ENCODE measurements at places on chromosomes 3 and 15. TPM values are rescaled to one million over a fixed set of nuclear protein-coding genes. Genes with fewer than 3 reads are reported as not detected.

GRCh38 chr3:61201071-61201470 lies 50.2 kb downstream of the FHIT start:
- H3K27me3 ChIP-seq: no peaks in the 10 kb centered on the region
- no peak for DNase-seq
- H3K4me1 ChIP-seq: no peaks in the 10 kb centered on the region
- H3K36me3 ChIP-seq: peaks cover 2% of the 10 kb centered on the region
- no peak overlapping the region for H3K27ac ChIP-seq

DNA sequence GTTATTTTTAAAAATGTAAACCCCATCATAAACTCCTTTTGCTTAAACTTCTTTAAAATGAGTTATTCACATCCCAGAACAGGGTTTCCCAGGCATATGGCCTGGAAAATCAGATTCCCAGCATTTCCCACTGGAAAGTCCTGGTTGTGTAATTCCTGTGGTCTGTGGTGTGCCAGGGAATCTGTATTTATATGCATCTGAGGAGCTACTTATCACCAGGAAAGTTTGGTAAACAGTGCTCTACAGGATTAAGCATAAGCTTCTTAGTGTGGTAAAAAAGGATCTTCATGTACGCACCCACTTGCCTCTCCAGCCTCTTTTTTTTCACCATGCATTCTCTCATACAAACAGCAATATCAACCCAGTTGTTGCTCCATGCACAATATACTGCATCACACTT lies 28.2 kb downstream of the MEIS2 start:
- H3K27me3 ChIP-seq: peaks cover 27% of the 10 kb centered on the region
- H3K4me3 ChIP-seq: no peak overlapping the region
- peaks cover 3% of the 10 kb centered on the region for H3K36me3 ChIP-seq
- no peak overlapping the region for H3K27ac ChIP-seq

- H3K27me3 ChIP-seq: peaks cover 22% of the 10 kb centered on the region
- no peaks in the 10 kb centered on the region for H3K4me1 ChIP-seq
- H3K4me3 ChIP-seq: no peak overlapping the region
- DNase-seq: no peak
- H3K36me3 ChIP-seq: no peaks in the 10 kb centered on the region
- H3K27ac ChIP-seq: no peak overlapping the region
Observed at GRCh38 chr3:151765685-151766084, 32.0 kb downstream of the AADACL2 start.

DNA sequence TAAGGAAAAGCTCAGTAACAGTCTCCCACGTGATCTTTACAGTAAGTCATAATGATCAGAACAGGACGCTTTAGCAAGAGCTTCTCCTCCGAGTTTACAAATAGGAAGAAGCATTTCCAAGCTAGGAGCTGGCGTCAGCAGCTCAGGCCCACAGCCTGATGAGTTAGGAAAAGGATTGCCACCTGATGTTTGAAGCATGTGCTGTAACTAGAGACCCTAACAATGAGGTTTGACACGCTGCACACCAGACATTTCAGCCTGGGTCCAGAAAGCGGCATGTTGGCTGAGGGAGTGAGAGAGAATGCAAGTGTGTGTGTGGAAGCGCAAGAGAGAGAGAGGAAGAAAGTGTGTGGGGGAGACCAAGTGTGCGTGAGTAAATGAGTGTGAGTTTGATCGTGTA lies 47.3 kb downstream of the TLE3 start:
- H3K4me1 ChIP-seq: peaks cover 10% of the 10 kb centered on the region
- H3K27me3 ChIP-seq: no peaks in the 10 kb centered on the region
- H3K36me3 ChIP-seq: peaks cover 9% of the 10 kb centered on the region
- H3K4me3 ChIP-seq: no peak overlapping the region

GRCh38 chr3:34957677-34958076 lies 681.6 kb upstream of the ARPP21 start:
- H3K27ac ChIP-seq: no peak overlapping the region
- no peak for DNase-seq
- H3K4me3 ChIP-seq: no peak overlapping the region
- H3K36me3 ChIP-seq: no peaks in the 10 kb centered on the region
- no peaks in the 10 kb centered on the region for H3K4me1 ChIP-seq

DNA sequence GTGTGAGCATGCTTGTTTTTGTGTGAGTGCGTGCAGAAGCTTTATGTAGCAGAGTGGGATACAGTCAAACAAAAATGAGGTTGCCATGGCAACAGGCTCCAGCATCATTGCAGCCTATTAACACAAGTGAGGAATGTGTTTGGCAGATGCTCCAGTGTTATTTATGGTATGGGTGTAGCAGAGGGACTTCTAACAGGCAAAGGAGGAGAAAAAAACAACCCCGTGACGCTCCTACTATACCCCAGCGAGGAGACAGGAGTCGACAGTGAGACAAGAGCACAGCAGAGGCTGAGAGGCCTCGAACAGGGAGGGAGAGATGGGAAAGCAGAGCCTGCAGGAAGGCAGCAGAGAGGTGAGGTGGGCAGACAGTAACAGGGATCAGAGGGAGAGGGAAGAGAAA lies 4.9 kb downstream of the ADCY5 start:
- H3K36me3 ChIP-seq: peaks cover 11% of the 10 kb centered on the region
- no peak overlapping the region for H3K27ac ChIP-seq
- no peak overlapping the region for H3K4me3 ChIP-seq
- DNase-seq: no peak
- peaks cover 83% of the 10 kb centered on the region for H3K27me3 ChIP-seq

DNA sequence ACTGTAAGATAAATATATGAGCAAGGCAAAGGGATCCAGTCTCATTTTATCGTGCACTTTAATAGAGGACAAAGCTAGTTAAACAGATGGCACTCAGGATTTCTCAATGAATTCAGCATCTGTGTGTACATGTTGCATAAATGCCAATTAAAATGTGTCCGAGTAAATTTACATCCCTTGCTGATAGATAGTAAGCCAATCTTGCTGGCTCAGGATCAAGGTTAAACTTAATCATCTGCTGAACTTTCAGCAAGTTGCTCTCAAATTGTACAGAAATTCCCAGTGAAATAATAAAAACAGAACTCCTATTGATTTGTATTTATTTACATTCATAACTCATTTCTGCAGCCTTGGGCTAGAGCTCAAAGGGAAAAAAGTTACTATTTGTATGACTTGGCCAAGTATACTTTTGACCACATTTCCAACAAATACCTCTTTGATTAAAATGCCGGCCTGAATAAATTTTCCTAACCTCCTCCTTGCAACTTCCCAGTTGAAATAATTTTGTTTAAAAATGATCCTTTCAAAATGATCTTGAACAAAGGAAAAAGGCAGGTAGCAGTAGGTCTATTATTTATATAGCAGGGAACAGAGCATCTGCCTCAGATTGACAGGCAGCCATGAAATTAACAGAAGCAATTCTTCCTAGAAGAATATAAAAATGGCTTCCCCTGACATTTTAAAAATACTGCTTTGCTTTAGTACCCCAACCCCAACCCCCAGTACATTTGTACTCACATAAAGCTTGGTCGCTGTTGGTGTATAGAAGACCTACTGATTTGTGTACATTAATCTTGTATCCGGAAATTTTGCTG lies 1001.9 kb downstream of the ROBO1 start:
- no peak for DNase-seq
- no peaks in the 10 kb centered on the region for H3K4me1 ChIP-seq
- H3K27ac ChIP-seq: no peak overlapping the region
- no peaks in the 10 kb centered on the region for H3K27me3 ChIP-seq

GRCh38 chr3:61572879-61573278 lies 11.5 kb downstream of the PTPRG start:
- no peak overlapping the region for H3K4me3 ChIP-seq
- H3K27ac ChIP-seq: no peak overlapping the region
- no peak for DNase-seq
- H3K4me1 ChIP-seq: no peaks in the 10 kb centered on the region

DNA sequence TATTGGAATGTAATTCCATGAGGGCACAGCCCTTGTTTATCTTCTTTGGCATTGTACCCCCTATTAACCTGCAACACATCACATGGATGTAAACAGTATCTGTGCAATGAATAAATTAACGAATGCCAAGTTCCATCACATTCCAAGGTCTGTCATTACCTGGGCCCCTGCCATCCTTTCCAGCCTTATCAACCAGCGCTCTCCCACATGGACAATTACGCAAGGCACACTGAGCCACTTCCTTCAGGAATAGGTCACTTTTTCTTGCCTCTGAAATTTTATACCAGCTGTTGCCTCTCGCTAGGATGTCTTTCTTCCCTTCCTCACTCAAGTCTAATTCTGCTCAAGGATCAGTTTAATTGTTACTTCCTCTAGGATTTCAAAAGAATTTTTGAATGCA lies 1051.8 kb upstream of the CFAP20DC start:
- no peaks in the 10 kb centered on the region for H3K36me3 ChIP-seq
- H3K4me1 ChIP-seq: peaks cover 4% of the 10 kb centered on the region
- no peak overlapping the region for H3K27ac ChIP-seq
- no peaks in the 10 kb centered on the region for H3K27me3 ChIP-seq

DNA sequence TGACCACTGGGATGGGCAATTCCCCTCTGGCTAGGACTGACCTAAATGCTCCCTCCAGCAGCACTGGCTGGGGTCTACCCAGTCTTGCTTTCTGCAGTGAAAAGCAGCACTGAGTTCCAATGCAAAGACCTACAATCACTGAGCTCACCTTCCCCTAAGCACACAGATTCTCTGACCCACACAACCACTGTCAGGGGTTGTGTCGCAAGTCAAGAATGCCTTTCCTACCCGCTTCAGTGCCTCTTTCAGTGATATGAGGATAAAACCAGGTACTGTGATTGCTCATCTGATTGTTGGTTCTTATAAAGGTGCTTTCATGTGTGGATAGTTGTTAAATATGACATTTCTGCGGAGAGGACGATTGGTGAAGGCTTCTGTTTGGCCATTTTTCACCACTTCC lies 345.6 kb downstream of the GAP43 start:
- no peaks in the 10 kb centered on the region for H3K36me3 ChIP-seq
- no peak for DNase-seq
- no peaks in the 10 kb centered on the region for H3K27me3 ChIP-seq
- no peaks in the 10 kb centered on the region for H3K4me1 ChIP-seq

DNA sequence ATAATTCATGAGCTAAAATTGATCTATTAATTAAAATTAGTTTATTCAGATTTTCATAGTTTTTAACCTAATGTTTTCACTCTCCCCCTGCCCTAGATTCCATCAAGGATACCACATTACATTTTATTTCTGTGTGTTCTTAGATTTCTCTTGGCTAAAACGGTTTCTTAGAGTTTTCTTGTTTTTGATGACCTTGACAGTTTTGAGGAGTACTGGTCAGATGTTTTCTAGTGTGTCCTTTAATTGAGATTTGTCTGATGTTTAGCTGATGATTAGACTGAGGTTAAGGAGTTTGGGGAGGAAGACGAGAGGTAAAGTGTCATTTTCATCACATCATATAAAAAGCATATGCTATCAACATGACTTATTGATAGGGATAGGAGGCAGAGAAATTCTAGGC lies 475.9 kb downstream of the SQOR start:
- no peaks in the 10 kb centered on the region for H3K4me1 ChIP-seq
- H3K27me3 ChIP-seq: no peaks in the 10 kb centered on the region
- no peak overlapping the region for H3K27ac ChIP-seq
- no peak for DNase-seq

- H3K36me3 ChIP-seq: no peaks in the 10 kb centered on the region
- H3K27me3 ChIP-seq: no peaks in the 10 kb centered on the region
- no peaks in the 10 kb centered on the region for H3K4me1 ChIP-seq
- no peak overlapping the region for H3K4me3 ChIP-seq
- DNase-seq: no peak
Observed at GRCh38 chr15:83746231-83746630, 92.3 kb downstream of the ADAMTSL3 start.

- peaks cover 1% of the 10 kb centered on the region for H3K36me3 ChIP-seq
- H3K4me1 ChIP-seq: no peaks in the 10 kb centered on the region
- DNase-seq: no peak
- H3K27me3 ChIP-seq: peaks cover 6% of the 10 kb centered on the region
- H3K27ac ChIP-seq: no peak overlapping the region
Observed at GRCh38 chr3:30951826-30952225, 57.4 kb upstream of the GADL1 start.

DNA sequence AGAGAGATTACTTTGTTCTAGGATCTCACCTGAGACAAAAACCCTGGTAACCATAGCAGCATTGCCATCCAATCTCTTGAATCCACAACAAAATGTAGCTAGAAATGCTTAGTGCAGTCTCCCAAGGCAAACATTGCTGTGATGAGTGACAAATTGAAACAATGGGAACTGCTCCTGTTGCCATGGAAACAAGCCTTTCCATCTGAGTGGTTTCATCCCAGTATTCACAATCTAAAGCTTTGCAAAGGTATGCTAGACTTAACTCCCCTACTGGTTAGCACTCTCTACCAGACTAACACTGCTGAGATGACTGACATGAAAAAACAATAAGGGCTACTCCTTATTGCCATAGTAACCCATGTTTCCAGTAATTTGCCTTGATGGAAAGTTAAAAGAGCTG lies 172.6 kb upstream of the CNTN3 start:
- H3K27me3 ChIP-seq: no peaks in the 10 kb centered on the region
- H3K27ac ChIP-seq: no peak overlapping the region
- no peaks in the 10 kb centered on the region for H3K36me3 ChIP-seq
- H3K4me3 ChIP-seq: no peak overlapping the region

- H3K27me3 ChIP-seq: peaks cover 15% of the 10 kb centered on the region
- H3K27ac ChIP-seq: no peak overlapping the region
- H3K4me3 ChIP-seq: no peak overlapping the region
Observed at GRCh38 chr3:155648013-155648591, 96.8 kb downstream of the PLCH1 start.

DNA sequence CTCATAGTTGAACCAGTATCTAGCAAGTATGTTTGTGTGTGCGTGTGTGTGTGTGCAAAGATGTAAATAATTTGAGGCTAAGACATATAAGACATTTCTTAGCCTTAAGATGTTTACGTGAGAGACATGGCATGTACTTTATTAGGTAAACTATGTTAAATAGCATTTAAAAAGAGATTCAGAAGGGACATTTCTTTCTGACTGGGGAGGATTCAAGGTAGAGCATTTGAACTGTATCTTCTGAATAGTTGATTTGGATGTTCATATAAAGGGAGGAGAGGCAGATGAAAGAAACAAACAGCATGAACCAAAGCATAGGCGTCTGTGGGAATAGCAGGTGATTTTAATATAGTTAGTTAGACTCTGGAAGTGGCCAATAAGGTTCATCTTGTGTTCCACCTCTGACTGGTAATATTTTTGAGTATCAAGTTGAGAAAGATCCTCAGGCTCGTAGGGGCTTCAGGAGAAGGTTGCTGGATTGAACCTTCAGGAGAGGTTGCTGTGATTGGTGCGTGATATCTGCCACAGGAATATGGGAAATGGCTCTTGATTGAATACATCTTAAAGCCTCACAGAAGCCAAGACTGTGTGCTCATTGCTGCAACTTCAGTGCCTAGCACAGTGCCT lies 12.6 kb downstream of the NFKBIZ start:
- H3K36me3 ChIP-seq: peaks cover 15% of the 10 kb centered on the region
- peaks cover 26% of the 10 kb centered on the region for H3K4me1 ChIP-seq
- H3K27ac ChIP-seq: peak overlapping the region; percentile 85
- no peak for DNase-seq
- H3K4me3 ChIP-seq: peak overlapping the region; percentile 19

GRCh38 chr3:69976021-69976420 lies 23.5 kb upstream of the SAMMSON start:
- H3K4me1 ChIP-seq: no peaks in the 10 kb centered on the region
- no peak overlapping the region for H3K4me3 ChIP-seq
- DNase-seq: no peak
- no peaks in the 10 kb centered on the region for H3K27me3 ChIP-seq

CCR9 gene
- total RNA-seq: 4.7 TPM

SSUH2 gene
- total RNA-seq: not detected

SLC6A1 gene
- not detected for total RNA-seq

CCR5 gene
- 8.3 TPM for total RNA-seq

CACNA2D3 gene
- total RNA-seq: not detected

INSYN1 gene
- total RNA-seq: not detected

Data from T-helper 17 cell (primary cell).